ENCODE measurements at places on chromosomes 2 and 18.
A peak's percentile ranks its signal among the peaks of the same experiment; 100 is the strongest.

- no peak for DNase-seq
Measured at GRCh38 chr2:159128191-159128590, 158.3 kb downstream of the WDSUB1 start.

DNA sequence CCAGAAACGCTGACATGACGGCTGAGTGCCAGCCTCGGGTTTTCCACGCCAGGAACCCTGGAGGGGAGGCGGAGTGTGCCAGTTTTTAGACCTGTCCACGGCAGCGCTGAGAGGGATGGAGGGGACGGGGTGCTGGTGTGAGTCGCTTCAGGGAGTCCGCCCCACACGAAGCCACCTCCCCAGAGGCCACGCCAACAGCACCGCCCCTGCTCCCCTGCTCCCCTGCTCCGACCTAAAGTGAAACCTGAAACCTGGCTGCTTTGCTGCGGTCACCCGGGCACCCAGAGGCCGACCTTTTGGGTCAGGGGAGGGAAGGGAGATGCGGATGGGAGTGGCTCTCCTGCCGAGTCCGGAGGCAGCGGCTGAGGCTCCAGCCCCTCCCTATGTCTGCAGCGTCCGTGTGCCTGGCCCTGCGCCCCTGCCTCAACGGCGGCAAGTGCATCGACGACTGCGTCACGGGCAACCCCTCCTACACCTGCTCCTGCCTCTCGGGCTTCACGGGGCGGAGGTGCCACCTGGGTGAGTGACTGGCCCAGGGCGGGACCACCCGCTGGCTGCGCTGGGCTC, 38.1 kb downstream of the SNED1 start:
- DNase-seq: no peak

DNA sequence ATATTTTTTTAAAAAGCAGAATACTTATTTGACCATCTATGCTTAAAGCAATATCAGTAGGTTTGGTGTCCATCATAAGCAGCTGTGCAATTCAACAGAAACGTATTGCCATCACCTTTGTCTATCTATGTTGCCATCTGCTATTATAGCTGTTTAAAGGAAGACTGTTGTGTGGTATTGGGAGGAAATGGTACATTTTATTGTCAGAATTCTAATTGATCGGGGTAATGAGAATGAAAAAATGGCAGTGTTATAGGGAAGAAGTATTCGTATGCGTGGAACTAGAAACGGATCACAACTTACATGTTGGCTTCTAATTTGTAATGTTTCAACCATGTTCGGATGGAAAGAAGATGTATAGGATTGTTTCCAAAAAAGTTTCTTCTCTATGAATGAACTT, 90.3 kb upstream of the RANBP2 start:
- no peak for DNase-seq

- DNase-seq: no peak
Measured at GRCh38 chr18:40109252-40110049, 1845.6 kb upstream of the PIK3C3 start.

- no peak for DNase-seq
Measured at GRCh38 chr2:30235008-30235655, 3.8 kb downstream of the LBH start.

DNA sequence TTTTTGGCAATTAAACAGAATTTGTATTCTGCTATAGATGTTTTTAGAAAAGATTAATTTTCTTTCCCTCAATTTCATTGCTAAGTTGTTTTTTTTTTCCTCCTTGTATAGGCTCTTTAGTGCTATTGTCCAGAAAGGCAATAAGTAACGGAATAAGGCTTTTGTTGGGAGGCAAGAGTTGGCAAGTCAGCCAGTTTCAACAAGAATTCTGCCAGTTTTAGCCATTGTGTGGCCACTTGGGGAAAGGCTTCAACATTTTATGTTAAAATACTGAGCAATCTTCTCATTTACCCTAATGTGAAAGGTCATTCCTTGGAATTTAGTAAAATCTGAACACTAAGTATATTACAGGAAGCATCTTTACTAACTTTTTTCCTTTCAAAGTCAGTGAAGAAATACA, 9.6 kb downstream of the CALCRL start:
- DNase-seq: no peak

DNA sequence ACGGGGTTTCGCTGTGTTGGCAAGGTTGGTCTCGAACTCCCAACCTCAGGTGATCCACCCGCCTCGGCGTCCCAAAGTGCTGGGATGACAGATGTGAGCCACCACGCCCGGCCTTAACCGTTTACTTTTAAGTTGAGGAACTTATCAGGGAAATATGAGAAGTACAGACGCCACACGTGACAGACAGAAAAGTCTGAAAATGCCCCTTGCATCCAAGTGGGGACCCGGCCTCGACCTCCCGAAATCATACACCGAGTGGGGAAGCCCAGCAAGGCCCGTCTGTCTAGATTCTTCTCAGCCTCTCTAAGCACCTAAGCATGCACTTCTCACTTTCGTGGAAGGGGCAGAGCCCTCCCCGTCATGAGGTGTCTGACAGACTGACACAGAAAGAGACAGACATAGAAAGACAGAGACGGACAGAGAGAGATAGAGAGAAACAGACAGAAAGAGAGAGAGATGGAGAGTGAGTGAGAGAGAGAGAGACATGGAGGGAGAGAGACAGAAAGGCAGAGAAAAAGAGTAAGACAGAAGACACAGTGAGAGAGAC, 107.3 kb upstream of the ANKRD30BL start:
- DNase-seq: no peak

DNA sequence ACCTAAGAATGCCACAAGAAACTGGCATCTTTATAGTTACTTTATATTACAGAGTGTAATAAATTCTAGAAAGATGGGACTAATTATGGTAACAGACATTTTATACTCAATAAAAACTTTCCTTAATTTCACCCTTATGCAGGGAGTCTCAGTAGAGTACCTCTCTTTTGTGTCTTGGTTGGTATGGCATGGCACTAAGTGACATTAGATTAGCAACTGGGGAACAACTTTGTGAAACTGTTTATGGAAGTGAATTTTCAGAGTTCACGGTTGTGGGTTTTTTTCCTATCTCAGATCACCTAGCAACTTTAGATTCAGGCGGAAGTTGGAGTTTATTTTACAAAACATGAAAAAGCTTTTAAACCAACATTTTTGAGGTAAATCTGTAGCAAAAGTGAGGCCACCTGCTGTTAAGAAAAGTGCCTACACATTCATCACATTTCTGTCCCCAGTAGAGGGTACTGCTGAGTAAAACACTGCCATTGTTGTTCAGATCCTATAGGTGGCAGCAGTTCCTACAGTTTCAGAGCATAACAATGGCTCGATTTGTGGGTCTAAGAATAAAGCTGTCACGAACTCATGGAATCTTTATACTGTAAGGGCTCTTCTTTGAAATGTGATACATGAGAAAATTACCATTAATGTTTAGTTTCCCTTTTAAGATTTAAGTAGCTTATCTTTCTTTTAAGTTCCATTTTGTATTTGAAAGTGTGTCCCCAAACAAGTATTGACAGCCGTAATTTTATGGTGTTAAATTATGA, 117.6 kb downstream of the CAMKMT start:
- DNase-seq: peak; percentile 36

Data from LNCaP clone FGC (cell line).